ENCODE measurements at places on chromosomes 1 and 21.

DNA sequence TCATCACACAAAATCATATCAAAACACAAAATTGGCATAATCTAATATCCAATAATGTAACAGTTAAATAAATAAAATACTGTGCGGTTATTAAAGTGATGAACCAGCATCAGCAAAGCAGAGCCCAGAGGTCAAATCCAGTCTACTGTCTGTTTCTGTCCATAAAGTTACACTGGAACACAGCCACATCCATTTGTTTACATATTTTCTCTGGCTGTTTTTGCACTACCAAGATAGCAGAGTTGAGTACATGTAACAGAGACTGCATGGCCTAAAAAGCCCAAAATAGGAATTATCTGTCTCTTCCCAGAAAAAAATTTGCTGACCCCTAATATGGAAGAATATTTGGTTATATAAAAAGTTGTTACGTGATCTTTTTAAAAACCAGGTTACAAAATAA, 242.2 kb upstream of the DMRTA2 start:
- DNase-seq: no peak

- no peak for DNase-seq
Observed at GRCh38 chr1:59137276-59137615, 159.6 kb upstream of the FGGY start.

- DNase-seq: no peak
Observed at GRCh38 chr1:201771466-201771865, 57.5 kb upstream of the IPO9 start.

DNA sequence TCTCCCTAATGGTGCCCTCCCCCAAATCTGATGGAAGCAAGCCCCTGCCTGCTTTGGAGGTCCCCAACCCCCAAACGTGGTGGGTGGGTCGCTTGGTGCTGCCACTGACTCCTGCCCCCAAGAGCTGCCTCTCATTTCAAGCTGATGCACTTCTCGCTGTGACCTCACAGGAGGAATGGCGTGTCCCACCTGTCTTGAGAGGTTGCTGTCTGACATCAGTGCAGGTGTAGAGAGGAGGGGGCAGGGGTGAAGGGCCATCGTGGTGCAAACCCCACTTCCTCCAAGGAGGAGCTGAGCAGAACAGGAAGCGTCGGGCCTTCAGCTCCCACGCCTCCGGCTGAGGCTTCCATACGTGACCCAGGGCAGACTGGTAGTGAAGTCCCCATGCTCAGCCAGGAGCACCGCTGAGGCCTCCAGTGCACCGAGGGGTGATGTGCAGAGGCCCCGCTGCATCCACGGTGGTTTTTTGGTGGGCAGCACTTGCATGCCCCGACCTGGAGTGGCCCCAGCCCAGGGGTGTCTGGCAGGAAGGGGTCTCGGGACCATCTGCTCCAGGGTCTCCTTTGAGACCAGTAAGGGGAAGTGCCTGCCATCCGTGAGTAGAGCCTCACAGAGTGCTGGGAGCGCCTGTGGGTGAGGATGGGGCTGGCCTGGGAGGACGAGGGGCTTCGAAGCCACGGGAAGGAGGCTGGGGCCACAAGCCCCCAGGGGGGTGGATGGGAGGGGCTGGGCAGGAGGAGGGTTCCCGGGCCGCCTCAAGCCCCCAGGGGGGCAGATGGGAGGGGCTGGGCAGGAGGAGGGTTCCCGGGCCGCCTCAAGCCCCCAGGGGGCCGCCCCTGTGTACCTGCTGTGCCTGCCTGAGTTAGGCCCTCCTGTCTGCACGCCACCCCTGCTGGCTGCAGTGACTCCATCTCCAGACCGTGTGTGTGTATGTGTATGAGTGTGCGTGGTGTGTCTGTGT, 39.8 kb downstream of the WDR4 start:
- DNase-seq: no peak

DNA sequence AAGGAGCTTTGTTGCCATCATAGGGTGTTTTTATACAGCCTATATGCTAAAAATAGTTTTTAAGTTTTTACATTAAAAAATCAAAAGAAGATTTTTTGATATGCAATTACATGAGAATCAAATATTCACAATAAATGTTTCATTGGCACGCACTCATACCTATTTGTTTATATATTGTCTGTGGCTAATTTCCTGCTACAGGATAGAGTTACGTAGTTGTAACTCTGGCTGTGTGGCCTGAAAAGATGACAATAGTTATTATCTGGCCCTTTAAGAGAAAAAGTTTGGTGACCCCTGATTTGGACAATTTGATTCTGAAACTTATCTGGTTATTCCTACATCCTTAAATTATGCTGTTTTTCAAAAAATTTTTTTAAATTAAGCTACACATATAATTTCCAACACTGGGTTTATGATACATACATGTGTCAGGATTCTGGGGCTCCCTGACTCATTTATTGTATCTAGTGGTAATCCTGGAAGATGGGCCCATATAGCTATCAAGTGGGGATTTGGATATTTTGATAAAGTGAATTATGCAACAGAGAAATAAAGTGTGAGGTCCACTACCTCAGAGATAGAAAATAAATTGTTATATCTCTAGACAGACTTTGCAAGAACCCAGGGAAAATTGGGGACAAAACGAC, 370.2 kb upstream of the LYPLAL1 start:
- DNase-seq: no peak

DNA sequence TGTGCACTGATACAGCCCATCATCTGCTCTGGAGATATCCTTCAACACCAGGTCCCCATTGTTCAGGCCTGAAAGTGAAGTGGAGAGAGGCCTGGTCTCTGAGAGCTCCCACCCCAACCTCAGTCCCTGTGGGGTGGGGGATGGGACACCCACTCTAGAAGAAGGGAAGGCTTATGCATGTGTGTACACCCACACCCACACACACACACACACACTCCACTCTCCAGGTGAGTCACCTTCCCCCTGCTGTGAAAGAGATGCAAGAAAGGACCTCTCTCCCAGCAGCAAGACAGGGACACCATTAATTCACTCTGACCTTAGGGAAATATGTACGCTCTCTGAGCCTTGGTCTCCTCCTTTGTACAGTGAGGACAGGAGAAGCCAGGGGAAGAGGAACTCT, 5.9 kb downstream of the VSIG8 start:
- DNase-seq: no peak

GRCh38 chr1:184759112-184759511, 4.5 kb upstream of the EDEM3 start:
- DNase-seq: no peak

Measured in transverse colon (tissue), 4 donors.